ENCODE measurements at places on chromosomes 2 and 18. TPM values are rescaled to one million over a fixed set of nuclear protein-coding genes. Genes with fewer than 3 reads are reported as not detected.

Gene VWC2L
- total RNA-seq = not detected

Gene HOXD13
- total RNA-seq = not detected

Gene GREB1L
- 8.8 TPM for total RNA-seq

Gene PJVK
- total RNA-seq = 5.4 TPM
